Ureter (tissue), 1 donor: ENCODE measurements at places on chromosomes 3 and 15. TPM values are rescaled to one million over a fixed set of nuclear protein-coding genes. Genes with fewer than 3 reads are reported as not detected.

DNA sequence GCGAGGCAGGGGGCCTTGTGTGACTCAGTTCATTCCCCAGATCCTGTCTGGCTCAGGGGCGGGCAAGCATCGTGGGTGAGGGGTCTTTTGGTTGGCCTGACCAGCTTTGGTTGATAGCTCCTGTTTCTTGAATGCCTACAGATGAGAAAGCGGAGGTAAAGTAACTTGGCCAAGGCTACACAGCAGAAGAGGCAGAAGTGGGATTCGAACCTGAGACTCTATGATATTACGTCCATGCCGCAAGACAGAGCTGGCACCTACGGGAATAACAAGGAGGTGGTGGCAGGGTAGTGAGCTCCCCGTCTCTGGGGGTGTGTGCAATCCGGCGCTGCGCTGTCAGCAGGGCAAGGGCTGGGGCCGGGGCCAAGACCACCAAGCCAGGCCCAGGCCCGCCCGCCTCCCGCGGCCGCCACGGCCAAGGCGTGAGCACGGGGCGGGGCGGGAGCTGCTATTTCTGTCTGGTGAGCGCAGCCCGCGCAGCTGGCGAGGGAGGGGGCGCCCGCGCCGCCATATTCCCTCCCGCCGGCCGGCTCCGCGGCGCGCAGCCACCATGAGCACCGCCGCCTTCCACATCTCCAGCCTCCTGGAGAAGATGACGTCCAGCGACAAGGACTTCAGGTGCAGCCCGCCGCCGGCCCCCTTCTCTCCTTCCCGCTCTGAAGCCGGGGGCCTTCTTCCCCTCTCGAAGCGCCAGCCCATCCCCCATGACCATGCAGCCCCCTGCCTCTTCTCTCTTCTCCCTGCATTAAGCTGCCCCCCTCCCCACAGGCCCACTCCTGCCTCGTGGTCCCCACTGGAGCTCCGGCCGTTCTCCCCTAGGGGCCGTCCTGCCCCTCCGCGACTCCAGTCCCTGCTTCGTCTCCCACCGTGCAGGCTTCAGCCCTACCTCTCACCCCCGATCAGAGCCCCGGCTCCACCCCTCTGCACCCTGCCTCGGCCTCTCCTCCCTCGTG, at the start of gene CAND2:
Gene CAND2 (plus strand): TSS at position 510 of the 953 bp plus-strand sequence. CDS start 41 bp downstream, at position 551.
- peak; percentile 65 for DNase-seq

Gene WDR49
- 1.9 TPM for total RNA-seq

Gene THOC7
- 69.0 TPM for total RNA-seq

Gene UQCC5
- total RNA-seq: 27.2 TPM

DNA sequence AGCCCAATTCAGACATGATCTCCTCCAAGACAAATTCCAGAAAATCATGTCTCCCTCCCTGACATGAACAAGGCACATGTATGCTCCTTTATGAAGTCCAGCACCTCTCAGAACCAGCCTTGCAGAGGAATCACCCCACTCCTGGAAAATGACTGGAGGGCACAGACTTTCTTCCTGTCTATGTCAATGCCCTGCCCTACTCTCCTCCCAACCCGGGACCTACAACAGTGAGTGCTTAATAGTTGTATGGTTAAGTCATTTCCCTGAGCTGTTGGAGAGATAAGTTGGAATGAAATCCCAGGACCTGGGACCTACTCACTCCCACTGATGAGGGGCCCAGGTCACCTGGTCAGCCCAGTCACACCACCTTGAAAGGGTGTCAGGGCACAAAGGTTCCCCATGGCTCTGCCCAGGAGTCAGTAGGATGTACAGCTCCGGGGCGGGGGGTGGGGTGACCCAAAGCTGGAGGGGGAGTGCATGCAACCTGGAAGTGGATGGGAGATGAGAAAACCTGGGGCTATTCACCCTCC, 80.1 kb upstream of the HERC1 start:
- DNase-seq: no peak
